ENCODE measurements at places on chromosomes 16 and 17.

DNA sequence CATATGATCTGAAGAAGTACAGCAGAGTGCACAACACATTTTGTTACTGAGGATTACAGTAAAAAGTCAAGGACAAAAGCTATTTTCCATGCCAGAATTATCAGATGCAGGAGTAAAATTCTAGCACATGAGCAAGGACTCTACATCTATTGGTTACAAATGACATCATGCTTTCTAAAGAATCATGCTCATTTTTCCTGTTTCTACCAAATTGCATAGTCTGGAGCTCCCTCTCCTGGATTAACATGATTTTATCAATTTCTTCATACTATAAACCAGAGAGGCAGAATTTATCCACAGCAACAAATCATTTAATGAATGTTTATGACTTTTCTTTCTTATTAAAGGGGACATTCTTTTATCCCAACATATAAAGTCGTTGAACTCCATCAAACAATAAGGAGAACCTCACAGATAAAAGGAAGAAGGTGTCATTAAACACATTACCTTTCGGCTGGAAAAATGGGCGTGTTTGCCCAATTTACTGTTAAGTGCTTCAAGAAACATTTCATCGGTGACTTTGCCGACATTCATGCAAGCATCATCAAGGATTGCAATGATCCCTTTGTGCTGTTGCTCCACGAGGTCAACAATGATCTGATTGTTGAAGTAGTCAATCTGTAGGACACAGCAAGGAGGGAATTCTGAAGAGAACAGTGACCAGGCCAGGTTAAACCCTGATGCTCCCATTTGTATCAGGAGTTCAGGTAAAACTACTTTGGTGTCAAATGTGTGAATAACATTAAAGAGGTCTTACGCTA is 121.7 kb downstream of the MYO1D start:
- peak; percentile 90 for DNase-seq

GRCh38 chr17:44002141-44002848 is 2.1 kb upstream of the NAGS start:
- no peak for DNase-seq

- no peak for DNase-seq
Observed at GRCh38 chr16:364595-365491, 5.5 kb downstream of the MRPL28 start.

DNA sequence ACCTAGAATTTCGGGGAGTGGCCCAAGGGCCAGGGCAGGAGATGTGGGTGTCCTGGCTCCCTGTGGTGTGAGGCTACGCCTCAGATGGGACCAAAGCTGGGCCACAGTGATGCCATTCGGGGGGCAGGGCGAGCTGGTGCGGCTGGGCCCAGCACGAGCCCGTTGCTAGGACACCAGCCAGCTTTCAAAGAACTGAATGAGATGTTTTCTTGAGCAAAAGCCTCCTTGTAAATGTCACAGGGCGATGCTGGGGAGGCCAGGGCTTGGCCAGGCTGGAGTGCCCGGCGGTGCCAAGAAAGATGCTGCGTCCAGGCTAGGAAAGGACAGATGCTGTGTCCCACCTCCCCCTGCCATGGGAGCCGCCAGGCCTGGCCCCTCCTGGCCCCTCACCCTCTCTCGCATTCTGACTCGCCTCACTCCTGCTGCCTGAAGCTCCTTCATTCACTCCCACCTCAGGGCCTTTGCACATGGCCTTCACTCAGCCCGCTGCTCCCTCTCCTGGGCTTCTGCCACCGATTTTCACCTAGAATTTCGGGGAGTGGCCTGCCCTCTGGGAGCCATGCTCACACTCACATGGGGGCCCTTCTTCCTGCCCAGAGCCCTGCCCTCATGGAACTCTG is 39.1 kb downstream of the CPNE2 start:
- DNase-seq, result peak; percentile 96

DNA sequence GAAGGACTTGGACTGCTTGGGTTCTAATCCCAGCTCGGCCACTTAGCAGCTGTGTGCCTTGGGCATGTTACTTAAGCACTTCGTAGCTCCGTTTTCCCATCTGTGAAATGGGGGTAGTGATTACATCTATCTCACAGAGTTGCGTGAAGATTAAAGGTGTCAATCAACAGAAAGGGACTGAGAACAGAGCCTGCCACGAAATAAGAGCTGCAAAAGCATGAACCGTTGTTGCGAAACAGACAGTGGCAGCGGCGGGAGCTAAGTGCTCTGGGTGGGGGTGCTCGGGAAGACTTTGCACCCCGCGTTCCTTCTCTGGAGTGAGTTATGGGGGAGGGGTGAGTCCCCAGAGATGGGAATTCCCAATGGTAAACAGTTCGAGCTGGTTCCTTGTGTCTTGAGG is 79.6 kb upstream of the LHX1 start:
- DNase-seq, result no peak

DNA sequence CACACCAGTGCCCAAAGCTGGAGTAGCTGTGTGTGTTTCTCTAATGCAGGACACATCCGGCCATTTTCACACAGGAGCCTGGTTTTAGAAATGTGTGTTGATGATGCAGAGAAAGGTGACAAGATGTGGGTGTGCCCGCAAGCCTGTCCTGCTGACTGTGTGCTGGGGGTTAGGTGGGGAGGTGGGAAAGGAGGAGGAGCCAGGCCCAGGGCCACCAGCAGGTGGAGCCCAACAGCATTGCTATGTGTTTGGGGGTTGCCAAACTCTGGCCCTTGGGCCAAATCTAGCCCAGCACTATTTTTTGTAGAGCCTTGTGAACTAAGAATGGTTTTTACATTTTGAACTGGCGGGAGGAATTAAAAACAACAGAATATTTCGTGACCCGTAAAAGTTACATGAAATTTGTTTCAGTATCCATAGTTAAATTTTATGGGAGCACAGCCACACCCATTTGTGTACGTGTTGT is 61.7 kb upstream of the LGALS9 start:
- DNase-seq, result no peak

- DNase-seq, result no peak
Observed at GRCh38 chr17:80783486-80783885, 208.2 kb upstream of the CHMP6 start.

GRCh38 chr17:45088741-45089140 is 27.6 kb downstream of the NMT1 start:
- no peak for DNase-seq

DNA sequence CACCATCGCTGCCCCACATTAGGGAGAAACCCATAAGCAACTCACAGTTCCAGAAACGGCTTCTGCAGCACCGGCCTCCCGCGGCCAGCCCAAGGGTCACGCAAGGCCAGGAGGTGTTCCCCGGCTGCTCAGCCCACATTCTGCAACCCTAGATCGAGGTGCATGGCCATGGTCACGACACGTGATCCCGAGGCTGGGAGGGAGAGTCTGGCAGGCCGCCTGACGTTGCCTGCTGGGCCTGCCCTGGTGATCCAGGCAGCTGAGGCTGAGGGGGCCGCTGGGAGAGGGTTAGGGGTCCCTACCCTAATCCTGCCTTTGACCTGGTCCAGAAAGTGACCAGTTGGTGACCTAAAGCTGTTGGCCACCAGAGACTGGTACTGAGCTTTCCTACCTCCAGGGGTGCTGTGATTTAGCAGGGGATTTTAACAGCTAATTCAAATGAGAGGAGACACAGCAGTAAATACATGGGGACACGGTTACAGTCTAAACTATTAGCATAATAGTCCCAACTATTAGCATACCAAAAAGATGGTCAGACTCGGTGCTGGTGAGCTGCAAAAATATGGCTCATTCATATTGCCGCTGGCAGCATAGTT is 97.4 kb upstream of the CIBAR2 start:
- no peak for DNase-seq

DNA sequence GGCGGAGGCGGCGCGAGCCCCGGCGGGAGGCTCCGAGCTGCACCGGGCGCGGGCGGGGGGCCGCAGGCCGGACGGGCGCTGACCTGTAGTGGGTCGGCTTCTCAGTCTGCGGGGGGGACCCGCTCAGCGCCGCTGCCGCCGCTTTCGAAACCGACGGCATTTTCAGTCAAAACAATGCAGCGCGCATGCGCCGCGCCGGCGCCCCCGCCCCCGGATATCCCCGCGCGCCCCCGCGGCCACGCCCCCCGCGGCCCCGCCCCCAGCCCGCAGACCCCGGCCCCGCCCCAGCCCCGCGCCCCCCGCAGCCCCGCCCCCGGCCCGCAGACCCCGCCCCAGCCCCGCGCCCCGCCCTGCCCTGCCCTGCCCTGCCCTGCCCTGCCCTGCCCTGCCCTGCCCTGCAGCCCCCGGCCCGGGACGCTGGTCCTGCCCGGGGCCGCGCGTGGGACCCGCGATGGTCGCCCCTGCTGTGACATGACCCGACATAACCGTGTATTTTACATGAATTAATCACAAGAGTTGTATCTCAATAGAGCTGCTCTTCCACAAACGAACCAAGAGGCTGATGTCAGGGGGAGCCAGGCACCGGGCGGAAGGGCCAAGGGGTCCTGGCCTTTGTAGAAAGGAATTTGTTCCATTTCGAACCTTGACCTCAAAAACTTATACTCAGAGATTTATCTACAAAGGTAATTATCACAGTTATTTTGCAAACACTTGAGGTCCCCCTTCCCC is at the start of gene UNKL:
Gene UNKL (minus strand): TSS at position 173 of the 729 bp plus-strand sequence. CDS start 13 bp downstream, at position 160.
- peak; percentile 41 for DNase-seq

DNA sequence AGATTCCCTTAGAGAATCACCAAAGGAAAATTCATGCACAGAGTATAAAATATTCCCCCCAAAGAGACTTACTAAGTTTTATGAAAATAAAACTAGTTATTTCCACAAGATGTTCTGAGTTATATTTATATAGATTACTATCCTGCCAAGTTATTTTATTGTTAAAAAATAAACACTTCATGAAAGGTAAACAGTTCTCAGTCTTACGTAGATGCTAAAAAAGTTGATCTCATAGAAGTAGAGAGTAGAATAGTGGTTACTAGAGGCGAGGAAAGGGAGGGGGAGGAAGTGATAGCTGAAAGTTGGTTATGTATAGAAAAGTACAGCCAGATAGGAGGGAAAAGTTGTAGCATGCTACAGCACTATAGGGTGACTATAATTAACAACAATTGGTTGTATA is 65.2 kb downstream of the USP32 start:
- DNase-seq, result no peak

- no peak for DNase-seq
Observed at GRCh38 chr16:2985462-2985861, 5.2 kb upstream of the PKMYT1 start.

DNA sequence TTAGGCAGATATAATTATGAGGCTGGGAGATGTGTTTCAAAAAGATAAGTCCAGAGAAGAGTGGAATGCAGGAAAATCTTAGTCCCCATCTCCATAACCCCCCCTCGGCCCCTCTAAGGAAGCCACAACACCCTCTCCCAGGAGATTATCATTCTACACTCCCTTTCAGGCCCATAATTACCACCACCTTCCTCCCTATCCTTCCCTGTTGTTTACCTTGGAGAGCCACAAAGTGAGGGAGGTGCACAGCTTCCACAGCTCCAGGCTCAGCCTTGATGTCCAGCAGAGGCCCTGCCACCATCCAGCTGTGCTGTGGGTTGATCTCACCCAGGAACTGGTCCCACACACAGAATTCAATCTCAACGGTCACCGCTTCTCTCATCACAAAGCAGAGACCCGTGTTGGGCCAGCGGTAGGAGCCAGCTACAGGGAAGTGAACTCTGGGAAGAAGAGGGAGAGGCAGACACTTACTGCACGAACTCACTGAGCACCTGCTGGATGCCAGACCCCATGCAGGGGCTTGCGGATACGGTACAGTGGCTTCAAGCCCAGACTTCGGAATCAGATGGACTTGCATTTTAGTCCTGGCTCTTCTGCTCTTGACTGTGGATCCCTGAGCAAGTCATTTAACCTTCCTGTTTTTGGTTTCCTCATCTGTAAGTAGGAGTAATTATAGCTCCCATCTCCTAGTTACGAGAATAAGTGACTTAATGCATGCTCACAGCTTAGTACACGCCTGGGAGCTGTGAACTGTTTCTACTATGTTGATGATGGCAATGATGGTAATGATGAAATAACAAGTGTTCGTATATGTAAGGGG is 44.1 kb downstream of the MIS12 start:
- DNase-seq, result no peak

- no peak for DNase-seq
Observed at GRCh38 chr17:42394838-42395237, 6.6 kb upstream of the STAT3 start.

DNA sequence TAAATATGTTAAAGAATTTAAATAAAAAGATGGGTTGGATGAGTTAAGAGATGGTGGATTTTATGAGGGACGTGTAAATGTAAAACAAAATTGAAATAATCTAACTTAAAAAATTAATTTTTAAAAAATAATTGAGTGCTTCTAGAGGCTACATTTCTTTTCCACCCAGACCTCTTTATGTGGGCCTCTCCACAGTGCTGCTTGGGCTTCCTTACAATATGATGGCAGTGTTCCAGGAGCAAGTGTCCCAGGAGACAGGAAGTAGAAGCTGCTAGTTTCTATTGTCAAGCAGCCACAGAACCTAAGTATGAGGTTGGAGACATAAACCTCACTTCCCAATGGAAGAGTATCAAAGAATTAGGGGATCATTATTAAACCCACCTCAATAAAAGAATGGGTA is 205.7 kb upstream of the CPHXL start:
- no peak for DNase-seq

DNA sequence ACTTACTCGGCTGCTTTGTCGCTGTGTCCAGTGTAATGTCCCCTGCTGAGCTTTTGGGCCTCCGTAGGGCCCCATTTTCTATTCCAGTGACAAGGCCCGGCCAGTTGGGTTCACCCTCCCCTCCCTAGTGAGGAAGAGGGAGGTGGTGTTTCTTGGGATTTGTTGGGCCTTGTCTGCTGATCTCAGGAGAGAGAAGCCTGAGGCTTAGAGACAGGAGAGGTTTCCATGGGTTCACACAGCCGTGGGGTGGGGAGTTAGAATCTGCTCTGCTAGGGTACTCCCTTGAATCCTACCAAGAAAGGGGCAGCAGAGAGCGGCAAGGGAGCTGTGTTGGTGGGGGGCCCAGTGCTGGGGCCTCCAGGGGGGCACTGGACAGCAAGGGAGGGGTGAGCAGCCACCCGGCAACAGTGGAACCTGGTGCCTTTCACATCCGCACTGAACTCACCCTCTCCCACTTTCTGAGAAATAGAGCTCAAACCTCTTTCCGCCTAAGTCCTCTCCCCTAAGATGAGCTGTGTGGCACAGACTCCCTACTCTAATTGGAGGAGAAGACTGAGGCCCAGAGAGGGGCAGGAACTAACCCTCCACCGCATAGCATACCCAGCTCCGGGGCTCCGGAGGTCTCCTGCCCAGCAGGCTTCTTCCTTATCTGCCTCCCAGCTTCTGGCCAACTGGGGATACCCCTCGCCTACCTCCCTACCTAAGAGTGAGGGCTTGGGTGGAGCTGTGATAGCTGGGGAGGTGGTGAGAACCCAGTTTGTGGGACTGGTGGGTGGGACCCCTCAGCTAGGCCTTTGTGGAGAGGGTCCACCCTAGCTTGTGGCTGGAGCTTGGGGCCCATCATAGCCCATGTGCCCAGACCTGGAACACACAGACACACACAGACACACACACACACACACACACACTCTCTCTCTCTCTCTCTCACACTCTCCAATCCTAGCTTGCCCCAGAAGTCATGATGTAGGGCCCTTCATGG is 6.8 kb downstream of the TBKBP1 start:
- no peak for DNase-seq

Measured in globus pallidus (tissue), 1 donor.